Stimulated activated naive CD4-positive, alpha-beta T cell treated with Interleukin-2 at 50 U/mL for 16 hours (primary cell): ENCODE measurements at places on chromosomes 12 and 14.
A peak's percentile ranks its signal among the peaks of the same experiment; 100 is the strongest.

DNA sequence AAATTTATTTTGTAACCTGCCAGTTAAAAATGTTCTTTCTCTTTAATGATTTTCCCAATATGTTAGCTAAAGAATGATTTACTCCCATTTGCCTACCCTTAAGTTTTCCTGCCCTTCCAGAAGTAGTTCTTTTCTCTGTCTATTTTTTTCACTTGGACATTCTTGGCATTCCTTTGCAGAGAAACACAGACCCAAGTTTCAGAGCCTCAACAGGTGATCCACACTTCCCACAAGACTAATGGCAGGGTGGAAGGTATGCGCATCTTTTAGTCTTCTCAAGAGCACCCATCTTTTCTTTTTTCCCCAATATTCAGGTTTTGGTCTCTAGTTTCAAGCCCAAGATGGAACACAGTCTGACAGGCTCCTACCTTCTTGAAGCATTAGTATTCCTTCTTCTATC is 420.7 kb downstream of the ADAMTS20 start:
- no peak for DNase-seq

- DNase-seq, result no peak
Measured at GRCh38 chr14:84006643-84007155, 1523.2 kb upstream of the FLRT2 start.

GRCh38 chr12:1093166-1093751 is 102.2 kb downstream of the ERC1 start:
- DNase-seq, result no peak

DNA sequence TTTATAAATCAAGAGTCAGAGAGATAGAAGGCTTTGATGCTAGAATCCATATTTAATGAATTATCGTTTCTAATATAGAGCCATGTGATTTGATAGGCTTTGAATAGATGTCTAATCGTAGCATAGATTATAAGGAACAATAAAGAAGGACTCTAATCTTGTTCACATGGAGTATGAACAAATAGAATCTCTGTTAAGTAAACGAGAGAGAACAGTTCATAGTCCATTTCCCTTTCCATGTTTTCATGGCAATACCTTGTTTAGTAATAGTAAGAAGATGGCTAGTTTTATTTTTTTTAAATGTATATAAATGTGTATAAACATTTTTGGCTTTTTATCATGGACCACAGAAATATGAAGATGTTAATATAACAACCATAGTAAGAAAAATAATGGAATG is 32.3 kb upstream of the RAD51AP1 start:
- no peak for DNase-seq

GRCh38 chr14:34766606-34767005 is 52.2 kb upstream of the CFL2 start:
- DNase-seq, result no peak

DNA sequence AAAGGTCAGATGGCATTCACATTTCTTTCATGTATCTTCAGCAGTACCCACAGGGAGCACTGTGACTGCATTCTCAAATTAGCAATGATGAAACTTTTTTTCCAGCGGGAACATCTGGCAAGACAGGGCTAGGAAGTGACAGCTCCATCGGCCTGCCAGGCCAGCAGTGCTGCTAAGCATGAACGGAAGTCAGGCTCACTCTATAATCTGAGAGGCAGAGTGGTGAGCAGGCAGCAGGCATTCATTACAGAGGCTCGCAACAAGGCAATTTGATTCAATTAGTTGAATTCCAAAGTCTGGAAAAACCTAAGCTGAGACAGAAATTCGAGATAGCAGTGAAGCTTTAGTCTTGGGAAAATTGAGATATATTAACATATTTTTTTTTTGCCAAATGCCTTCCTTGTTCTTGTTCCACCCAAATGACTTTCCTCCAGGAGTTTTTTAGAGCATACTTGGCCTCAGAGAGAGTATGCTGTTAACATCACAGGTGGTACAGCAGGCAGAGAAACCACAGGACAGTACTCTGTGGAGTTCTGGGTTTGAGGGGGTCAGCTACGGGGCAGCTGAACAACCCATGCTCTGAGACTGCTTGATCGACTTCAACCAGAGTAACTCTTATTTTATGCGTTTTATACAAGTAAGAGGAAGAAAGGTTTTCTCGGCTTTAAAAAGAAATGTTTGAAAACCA is 414.9 kb downstream of the APAF1 start:
- no peak for DNase-seq

DNA sequence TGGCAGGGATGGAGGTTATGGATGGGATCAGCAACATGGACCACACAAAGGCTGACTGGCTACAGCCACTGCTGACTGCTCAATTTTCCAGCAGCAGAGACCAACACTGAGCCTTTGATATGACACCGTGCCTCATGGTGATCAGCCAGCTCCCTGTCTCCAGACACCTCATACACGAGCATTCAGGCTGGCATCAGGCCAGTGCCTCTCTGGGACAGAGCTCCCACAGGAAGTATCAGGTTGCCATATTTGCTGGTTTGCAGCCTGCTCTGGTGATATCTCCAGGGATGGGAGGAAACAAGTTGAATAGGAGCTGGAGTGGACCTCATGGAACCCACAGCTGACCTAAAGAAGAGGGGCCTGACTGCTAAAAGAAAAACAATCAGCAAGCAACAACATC is 471.2 kb upstream of the ATXN7L3B start:
- DNase-seq, result no peak

GRCh38 chr14:102396521-102396920 is 33.8 kb downstream of the TECPR2 start:
- DNase-seq, result no peak

GRCh38 chr14:65496178-65496993 is 83.9 kb downstream of the FUT8 start:
- DNase-seq, result no peak

- no peak for DNase-seq
Measured at GRCh38 chr14:90781876-90782275, 34.4 kb downstream of the TTC7B start.

DNA sequence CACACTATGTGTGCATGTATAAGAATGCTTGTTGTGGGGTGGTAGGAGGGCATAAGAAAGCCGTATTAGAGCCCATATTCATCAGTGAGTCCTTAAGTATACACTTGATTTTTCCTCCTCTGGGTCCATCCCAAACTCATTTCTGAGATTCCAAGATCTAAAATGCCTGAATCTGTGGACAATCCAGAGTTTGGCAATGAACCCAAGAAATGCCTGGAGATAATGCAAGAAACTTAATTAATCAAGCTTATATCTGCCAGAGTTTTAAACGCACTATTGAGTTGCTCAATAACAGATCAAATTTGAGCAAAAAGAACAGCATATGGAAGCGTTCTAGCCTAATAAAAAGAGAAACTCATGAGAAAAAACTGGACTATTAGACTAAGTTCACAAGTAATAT is 143.4 kb upstream of the NAV3 start:
- no peak for DNase-seq

GRCh38 chr12:53097564-53098353 is at the start of gene IGFBP6:
IGFBP6 (plus strand) TSS chr12:53097667; CDS start chr12:53097718, 51 bp downstream.
- DNase-seq, result peak; percentile 56

DNA sequence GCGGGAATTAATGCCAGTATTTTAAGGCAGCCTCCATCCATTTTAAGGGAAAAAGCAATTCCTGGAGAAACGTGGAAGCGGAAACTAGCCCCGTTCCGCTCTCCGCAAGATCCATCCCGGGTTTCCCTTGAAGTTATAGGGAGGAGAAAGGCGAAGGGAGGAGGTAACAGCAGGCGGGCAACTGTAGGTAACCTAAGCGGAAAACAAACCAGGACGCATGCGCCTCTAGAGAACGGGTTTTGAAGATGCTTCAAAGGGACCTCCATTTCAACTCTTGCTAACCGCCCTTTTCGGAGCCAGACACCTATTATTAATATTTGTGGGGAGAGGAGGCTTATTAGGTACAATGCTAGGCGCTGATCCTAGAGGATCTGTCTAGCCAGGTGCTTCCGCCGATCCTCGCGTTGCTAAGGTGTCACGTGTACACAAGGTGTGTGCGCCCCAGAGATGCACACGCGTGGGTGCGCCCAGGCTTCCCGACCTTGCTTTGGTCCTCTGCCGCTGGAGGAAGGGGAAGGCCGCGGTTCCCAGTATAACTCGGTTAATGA is 6.2 kb downstream of the TBX5 start:
- DNase-seq, result no peak

DNA sequence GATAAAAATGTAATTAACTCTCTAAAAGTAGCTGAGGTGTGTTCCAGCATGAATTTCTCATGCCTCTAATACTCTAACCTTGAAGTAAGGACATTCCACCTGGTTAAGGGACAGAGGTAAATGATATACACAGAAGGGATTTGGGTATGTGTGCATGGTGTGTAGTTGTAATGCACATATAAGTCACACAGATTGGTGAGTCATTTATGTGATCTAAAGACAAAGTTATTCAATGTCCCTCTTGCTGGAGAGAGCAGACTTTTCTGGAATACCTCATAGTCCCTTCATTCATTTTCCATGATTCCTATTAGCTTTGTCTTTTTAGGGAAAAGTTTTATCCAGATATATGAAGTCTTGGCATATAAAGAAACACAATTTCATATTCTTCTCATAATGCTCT is 234.9 kb downstream of the SNAPC1 start:
- no peak for DNase-seq

- no peak for DNase-seq
Measured at GRCh38 chr12:32402946-32403345, 3.6 kb downstream of the FGD4 start.

- DNase-seq, result peak; percentile 39
Measured at GRCh38 chr12:110245369-110245772, 35.7 kb upstream of the ATP2A2 start.

DNA sequence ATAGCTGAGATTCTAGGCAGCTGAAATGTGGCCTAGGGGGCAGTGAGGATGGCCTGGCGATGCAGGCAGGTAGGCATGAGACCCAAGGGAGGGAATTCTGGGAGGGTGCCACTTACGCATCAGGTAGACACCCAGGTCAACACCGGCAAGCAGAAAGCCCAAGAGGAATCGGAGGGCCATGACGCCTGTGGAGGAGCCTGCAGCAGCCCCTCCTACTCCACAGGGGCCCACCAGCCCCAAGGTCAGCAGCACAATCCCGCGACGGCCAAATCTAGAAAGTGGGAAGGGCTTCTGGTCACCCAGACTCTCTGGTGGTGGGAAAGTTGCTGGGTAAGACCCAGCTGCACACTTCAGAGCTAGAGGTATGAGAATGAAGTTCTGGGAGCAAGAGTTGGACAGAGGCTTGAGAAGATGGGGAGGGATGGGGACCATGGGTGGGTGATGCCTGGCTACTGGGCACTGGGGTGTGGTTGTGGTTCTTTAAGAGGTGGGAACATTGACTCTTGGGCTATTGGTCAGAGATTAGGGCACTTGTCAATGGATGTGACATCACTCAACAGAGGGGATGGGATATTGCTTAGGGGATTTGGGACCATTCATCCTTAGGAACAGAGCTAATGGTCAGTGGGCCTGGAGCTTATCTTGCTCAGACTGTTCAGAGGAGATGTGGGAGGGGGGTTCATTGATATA is 3.4 kb downstream of the SLC22A17 start:
- no peak for DNase-seq

DNA sequence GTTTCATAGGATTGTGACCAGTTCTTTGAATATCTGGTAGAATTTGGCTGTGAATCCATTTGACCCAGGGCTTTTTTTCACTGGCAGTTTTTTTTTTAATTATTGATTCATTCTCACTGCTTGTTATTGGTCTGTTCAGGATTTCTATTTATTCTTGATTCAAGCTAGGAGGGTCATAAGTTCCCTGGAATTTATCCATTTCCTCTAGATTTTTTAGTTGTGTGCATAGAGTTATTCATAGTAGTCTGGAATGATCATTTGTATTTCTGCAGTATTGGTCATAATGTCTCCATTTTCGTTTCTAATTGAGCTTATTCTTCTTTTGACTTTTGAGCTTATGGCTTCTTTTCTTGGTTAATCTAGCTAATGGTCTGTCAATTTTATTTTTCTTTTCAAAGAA is 291.6 kb downstream of the AKAP6 start:
- no peak for DNase-seq

DNA sequence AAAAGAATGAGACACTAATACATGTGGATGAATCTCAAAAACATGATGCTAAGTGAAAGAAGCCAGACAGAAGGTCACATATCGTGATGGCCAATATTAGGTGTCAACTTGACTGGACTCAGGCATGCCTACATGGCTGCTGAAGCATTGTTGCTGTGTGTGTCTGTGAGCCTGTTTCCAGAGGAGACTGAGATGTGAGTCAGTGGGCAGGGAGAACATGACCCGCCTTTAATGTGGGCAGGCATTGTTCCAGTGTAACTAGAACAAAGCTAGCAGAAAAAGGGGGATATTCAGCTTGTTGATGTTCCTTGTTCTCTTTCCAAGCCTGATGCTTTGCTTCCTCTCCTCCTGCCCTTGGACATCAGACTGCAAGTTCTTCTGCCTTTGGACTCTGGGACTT is 47.6 kb downstream of the DCAF5 start:
- no peak for DNase-seq

GRCh38 chr12:17975239-17975638 is 114.8 kb downstream of the RERGL start:
- no peak for DNase-seq

- no peak for DNase-seq
Measured at GRCh38 chr12:70598467-70599193, 38.6 kb downstream of the PTPRB start.

GRCh38 chr12:104204690-104205480 is 10.7 kb upstream of the TXNRD1 start:
- no peak for DNase-seq

DNA sequence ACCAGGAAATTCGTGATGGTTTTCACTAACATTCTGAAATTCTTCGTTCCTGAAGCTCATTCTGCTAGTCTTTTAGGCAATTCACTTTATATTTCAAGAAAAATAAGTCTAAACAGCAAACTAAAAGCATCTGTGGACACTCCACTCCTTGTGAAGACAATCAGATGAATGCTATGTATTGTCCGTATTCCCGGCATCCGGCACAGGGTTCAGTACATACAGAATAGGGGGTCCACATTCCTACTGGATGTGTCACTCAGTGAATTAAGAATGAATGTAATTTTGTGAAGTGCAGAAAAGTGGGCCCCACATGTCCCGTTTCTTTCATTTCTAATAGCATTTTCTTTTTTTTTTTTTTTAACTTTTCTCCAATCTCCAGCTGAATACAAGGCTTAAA is 241.3 kb downstream of the GRIN2B start:
- no peak for DNase-seq

- no peak for DNase-seq
Measured at GRCh38 chr12:1936406-1937320, 18.2 kb upstream of the CACNA2D4 start.

- DNase-seq, result no peak
Measured at GRCh38 chr12:132045751-132046150, 96.0 kb downstream of the EP400 start.

DNA sequence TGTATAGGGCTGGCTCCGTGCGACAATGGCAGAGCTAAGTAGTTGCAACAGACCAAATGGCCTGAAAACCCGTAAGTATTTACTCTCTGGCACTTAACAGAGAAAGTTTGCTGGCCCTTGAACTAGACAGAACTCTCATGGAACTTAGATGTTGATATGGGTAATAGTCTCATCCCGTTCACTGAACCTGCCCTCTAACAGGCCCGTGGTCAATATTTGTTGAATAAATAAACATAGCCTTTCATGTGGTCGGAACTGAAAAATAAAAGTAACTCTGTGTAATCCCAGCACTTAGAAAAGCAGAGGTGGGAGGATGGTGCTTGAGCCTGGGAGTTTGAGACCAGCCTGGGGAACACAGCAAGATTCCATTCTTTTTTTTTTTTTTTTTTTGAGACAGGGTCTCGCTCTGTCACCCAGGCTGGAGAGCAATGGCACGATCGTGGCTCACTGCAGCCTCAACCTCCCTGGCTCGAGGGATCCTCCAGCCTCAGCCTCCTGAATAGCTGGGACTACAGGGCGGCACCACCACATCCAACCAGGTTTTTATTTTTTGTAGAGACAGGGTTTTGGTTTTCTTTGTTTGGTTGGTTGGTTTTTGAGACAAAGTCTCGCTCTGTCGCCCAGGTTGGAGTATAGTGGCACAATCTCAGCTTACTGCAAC is 29.7 kb downstream of the KDM2B start:
- no peak for DNase-seq
